ENCODE measurements at places on chromosomes 4 and X.

DNA sequence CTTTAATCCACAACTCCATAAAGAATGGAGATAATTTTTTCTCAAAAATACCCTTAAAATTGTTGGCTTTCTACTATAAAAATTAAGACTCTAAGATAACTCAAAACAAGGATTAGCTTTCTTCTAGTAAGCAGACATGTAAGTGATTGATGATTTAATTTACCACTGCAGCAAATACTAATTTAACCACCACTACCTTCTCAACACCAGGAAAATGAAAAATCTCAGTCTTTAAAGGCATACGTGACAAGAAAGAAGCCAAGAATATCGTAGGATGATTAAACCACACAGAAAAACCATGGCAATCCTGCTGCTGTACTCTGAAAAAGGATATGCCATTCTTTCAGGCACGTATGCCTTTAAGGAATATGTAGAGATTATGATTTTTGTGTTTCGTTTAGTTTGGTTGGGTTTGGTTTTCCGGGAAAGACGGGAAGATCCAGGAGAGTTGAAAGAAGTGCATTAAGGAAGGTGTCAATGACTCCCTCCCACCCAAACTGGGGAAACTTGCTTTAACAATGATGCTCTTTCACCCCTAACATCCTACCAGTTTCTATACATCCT is 881 bp downstream of the LRCH2 start:
- no peak for DNase-seq

GRCh38 chr4:98631506-98631905 is 26.9 kb downstream of the TSPAN5 start:
- DNase-seq: no peak

GRCh38 chrX:41881166-41881565 is 42.2 kb downstream of the CASK start:
- no peak for DNase-seq

GRCh38 chrX:44914532-44915198 is 41.7 kb downstream of the KDM6A start:
- DNase-seq: no peak

GRCh38 chrX:38304010-38304409 is 23.3 kb downstream of the RPGR start:
- no peak for DNase-seq

DNA sequence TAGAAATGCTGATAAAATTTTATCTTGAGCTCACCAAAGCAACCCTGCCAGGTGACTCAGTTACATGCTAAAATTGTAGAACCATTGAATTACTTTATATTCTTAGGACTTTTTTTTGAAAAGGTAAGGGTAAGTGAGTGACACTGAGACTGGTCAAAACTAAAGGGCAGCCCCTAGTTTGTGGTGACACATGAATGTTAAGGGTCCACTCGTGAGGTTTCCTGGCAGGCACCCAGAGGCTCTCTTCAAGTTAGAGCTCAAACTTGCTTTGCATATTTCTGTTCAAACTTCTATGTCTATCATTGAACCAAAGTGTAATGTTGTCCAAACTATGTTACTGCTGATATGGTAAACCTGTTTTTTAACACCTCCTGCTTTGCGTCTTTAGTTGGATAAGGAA is 30.5 kb downstream of the TMPRSS11D start:
- DNase-seq: no peak

GRCh38 chr4:4697584-4697983 is 155.7 kb upstream of the STX18 start:
- no peak for DNase-seq

- DNase-seq: no peak
Observed at GRCh38 chr4:81826817-81827424, 355.2 kb upstream of the RASGEF1B start.

DNA sequence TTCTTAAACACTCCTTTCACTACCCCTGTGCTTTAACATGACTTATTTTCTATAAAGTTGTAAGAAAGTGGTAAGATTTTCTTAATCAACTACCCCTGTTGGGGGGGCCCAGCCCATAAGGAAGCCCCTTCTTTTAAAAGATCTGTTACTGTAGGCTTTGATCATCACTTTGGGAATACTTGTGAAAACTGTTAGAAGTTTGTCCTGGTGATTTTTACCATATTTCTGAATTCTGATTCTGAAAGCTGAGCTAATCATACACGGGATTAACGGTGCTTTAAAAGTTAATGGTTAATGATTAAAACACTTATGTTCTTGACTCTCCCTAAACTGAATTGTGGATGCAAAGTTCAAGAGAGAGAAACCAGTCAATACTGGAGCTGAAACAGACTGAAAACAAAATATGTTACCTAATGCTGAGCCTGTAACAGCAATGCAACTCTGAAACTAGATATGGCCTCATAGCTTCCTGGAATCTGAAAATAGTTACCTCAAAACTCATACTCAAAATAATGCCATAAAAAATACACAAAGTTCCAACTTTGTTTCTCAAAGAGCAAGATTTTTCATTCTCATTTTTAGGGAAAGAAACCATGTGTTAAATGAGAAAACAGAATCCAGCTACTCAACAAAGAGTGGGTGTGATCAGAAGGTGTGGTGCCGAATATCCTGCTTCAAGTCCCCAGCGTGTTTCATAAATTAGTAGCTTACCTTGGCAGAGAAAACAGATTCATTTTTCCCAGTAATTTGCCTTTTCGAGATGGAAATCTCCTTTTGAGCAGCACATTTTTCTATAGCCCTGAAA is 31.6 kb downstream of the ADH7 start:
- DNase-seq: no peak

- no peak for DNase-seq
Observed at GRCh38 chr4:183250831-183251230, 69.2 kb downstream of the CLDN22 start.

GRCh38 chr4:100495074-100495473 is 22.7 kb downstream of the EMCN start:
- no peak for DNase-seq

DNA sequence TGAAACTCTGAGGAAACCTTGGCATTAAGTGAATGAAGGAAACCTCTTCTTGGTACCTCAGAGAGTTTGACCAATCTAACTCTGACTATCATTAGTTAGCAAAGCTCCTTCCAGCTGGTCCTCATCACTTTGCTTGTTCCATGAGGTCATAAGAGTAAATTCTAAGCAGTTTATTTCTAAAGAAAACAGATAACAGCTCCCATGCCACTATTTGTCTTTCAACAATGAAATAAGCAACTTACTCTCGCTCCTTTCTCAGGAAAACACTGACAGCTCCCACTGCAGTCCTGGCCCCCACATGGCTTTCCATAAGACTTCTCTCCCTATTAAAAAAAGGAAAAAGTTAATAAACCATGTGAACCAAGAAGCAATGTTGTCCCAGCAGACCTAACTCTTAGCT is 127.7 kb downstream of the COL4A6 start:
- DNase-seq: no peak

DNA sequence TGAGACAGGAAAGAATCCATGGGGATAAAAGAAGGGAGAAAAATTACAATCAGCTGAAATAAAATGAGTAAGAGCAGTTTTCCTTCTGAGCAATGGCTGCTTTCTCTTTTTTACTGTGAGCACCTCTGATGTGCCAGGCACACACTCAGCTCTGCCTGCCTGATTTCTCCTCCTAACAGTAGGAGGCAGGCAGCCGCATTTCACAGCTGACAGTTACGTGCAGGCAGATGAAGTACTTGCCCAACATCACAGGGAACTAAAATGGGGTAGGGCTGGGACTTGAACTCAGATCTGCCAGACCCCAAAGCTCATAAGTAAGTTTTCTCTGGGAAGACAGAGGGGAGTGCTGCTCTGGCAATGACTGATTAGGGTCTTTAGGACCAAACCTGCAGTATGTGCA is 54.6 kb downstream of the C4orf50 start:
- DNase-seq: no peak

DNA sequence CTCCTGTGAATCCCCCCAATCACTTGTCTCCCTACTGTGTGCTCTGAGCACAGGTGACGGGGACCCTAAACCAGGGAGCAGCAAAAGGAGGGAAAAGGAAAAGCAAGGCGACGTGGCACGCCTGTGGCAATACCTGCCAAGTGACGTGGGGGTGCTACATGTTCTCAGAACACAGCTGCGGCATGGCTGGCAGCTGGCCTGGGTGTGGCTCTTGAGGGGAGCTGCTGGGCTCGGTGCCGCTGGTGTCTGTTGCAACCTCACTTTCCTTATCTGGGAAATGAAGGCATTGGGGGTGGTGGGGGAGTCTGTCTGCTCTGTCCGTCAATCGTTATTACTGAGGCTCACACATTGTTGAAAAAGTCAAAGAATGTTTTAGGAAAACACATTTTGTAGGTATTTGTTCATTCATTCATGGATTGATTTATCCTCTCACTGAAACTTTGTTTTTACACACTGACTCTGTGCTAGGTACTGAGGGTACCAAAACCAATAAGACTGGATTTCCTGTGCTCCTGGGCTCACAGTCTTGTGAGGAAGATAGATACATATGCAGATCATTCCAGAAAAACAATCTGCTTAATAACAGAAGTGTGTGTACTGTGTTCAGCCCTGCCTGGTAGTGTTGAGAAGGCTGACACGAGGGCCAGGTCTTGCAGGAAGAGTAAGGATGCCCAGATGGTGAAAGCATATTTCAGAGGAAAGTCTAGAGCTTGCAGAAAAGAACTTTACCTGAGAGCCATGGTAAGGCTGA is 217.6 kb downstream of the PTTG2 start:
- DNase-seq: no peak

GRCh38 chr4:19806865-19807264 is 444.8 kb upstream of the SLIT2 start:
- no peak for DNase-seq

- DNase-seq: no peak
Observed at GRCh38 chrX:26414534-26414933, 198.6 kb downstream of the MAGEB5 start.

GRCh38 chr4:184100297-184100885 is 117.3 kb downstream of the ENPP6 start:
- no peak for DNase-seq

DNA sequence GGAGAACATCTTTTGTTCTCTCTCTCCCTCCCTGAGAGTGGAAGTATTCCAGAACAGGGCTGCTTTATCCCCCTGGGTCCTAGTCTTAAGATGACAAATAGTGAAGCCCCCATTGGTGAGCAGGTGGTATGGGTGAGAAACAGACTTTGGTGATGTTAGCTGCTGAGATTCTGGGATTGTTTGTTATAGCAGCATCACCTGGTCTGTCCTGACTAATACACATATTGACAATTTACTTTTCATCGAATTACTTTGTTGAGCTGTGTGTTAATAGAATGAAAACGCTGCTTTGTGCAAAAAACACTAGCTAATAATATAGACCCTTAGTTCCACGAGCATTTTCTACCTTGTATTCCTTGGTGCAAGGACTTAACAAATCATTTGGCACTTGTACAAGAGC is 133.5 kb downstream of the ASMT start:
- DNase-seq: no peak

DNA sequence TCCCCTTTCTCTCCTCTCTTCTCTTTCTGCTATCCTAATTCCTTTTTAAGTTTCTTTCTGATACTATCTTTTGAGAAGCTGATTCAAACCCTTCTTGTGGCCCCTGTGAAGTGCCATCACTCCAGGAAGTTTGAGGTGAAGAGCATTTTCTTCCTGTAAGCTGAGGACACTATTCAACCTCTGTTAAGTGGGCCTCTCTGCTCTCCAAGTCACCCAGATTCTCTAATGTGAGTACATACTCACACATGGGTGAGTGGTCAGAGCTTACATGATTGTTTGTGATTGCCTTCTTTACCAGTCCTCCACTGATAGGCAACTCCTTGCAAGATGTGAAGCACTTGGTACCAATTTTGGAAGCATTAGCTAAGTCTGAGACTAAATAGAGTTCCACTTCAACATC is 18.4 kb upstream of the SMIM10L2A start:
- DNase-seq: no peak
